ENCODE measurements at places on chromosomes 6 and 20.

GRCh38 chr6:3831761-3832530, 17.2 kb upstream of the FAM50B start:
- no peak for DNase-seq

- DNase-seq: no peak
Measured at GRCh38 chr6:22113026-22113766, 183.6 kb downstream of the PRL start.

- no peak for DNase-seq
Measured at GRCh38 chr20:13665709-13666395, 27.1 kb upstream of the TASP1 start.

DNA sequence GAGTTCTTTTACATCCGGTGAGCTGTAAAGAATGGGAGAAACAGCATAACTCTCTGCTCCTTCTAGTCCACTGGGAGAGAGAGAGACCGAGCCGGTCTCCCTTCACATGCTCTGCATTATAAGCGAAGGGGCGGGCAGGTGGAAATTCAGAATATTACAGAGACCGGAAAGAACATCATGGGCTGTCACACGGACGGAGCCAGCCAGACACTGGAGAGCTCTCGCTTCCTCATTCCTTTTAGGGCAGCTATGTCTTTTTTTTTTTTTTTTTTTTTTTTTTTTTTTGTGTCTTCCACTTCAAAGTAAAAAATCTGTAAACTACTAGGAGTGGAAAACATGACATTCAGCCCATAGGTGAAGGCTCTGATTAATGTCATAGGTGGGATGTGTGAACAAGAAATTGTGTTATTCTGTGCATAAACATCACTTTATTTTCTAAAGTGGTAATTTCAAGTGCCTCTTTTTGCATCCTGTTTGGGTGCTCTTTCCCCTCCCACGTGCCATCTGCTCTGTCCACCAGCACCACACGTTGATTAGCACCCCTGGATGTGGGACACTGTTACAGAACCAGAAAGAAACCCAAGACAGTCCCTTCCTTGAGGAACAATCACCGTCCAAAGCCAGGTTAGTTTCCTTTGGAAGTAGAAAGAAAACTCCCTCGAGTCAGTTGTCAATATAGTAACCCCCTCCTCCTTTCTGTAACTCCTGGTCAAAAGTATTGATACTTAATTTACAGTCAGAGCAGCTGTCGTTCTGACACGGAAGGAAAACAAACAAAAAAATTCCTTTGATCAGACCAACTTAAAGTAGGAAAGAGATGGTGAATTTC, at the start of gene TAGAP:
TSS of gene TAGAP (minus strand) at position 93 of the 829 bp plus-strand sequence. CDS start 845 bp downstream, outside the sequence.
- peak; percentile 78 for DNase-seq

GRCh38 chr6:12163744-12164507, 126.2 kb upstream of the EDN1 start:
- no peak for DNase-seq

DNA sequence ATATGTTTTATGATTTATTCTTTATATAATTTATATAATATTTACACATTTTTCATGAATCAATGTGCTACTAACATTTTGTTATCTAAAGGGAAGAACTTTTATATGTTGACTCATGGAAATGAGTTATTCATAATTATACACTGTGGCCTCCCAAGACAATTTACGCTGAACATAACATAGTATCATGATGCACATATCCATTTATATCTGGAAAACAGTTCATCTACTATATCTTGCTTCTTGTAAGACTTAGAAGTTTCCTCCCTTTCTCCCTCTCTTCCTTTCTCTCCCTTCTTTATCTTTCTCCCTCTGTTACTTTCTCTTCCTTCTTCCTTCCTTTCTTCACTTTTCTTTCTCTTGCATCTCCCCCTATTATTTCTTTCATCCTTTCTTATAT, 1.1 kb upstream of the EYS start:
- no peak for DNase-seq

- no peak for DNase-seq
Measured at GRCh38 chr6:12423832-12424231, 133.7 kb downstream of the EDN1 start.

DNA sequence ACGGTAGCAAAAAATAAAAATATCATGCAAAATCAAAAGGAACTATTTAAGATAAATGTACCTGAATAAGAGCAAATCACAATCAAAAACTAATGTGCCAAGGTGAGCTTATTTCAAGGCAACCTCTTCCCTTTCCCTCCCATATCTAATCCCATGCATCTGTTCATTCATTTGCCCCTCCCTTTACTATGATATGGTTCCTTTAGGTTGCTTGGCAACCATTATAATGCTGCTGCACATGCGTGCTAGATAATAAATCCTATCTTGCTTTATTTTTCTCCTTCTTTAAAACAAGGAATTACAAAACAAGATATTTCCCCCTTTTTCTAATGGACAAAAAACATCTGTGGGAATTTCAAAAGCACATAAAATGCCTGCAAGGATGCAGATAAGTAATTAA, 318.2 kb upstream of the POU3F2 start:
- no peak for DNase-seq

DNA sequence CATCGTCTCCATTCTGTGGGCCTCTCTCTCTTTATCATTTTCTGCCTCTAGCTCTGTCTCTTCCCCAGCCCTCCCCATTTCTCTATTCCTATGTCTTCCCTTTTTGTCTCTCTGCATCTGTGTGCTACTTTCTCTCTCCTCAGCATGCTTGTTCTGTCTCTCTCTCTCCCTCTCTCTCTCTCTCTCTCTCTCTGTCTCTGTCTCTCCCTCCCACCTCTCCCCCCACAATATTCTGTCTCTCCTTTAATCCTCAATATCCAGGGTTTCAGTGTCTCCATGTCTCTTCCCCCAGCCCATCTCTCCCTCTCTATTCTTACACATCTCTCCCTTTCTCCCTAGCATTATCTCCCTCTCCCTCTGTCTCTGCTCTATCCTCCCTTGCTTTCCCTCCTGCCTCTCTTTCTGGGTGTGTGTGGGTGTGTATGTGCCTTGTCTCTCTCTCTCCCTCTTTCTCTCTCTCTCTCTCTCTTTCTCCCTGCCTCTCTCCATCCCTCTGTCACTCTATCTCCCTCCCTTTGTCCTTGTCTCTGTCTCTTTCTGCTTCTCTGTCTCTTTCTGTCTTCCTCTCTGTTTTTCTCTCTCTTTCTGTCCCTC, 76.9 kb upstream of the SIRPA start:
- DNase-seq: no peak

Measured in stimulated activated CD8-positive, alpha-beta memory T cell treated with anti-CD3 and anti-CD28 coated beads, Interleukin-4, amount 100 ng/mL, for 1 hour (primary cell).